Brain pericyte (primary cell): ENCODE measurements at places on chromosomes 3 and 15.

DNA sequence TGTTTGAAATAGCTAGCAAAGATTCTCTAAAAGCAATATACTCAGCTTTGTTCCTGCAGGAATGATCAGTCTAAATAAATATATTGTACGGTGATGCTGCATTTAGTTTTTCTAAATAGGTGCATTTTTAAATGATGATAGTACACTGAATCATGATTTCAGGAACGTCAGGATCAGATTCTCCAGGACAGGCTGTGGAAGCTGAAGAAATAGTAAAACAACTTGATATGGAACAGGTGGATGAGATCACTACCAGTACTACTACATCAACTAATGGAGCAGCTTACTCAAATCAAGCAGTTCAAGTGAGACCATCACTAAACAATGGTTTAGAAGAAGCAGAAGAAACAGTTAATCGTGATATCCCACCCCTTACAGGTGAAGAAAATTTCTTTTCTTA, 46.3 kb upstream of the EIF3J start:
- no peak for DNase-seq

DNA sequence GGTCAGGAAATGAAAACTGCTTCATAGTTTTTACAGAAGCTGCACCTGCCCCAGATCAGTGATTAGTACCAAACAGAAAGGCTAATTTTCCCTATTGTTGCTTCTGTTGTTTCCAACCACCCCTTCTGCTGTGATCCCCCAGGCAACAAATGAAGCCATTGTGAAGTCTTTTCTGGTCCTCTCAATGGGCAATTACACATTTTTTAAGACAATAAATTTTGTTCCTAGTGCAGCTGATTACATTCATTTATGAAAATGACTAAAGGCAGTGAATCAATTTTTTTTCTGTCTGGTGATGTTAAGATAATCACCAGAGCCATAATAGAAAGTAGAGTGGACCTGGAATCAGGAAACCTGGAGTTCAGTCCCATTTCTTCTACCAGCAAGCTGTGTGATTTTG, 32.7 kb downstream of the GLDN start:
- no peak for DNase-seq

GRCh38 chr3:62667714-62668113, 207.5 kb downstream of the CADPS start:
- no peak for DNase-seq

DNA sequence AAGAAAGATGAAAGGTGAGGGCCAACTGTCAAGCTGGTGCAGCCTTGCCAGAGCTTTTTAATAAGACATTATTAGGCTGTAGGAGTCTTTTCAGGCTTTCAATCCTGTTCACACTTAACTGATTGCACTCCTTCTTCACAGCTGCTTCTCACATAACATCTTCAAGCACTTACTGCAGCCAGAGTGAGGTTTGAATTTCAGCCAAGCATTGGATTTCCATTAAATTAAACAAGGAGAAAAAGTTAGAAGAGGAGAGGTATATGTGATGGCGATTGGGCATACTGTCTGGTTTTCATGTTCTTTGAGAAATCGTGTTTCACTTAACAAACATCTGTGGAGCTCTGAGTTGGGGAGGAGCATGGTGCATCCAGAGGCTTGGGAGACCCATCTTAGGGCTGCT, 392.8 kb upstream of the LRRC3B start:
- DNase-seq = no peak

DNA sequence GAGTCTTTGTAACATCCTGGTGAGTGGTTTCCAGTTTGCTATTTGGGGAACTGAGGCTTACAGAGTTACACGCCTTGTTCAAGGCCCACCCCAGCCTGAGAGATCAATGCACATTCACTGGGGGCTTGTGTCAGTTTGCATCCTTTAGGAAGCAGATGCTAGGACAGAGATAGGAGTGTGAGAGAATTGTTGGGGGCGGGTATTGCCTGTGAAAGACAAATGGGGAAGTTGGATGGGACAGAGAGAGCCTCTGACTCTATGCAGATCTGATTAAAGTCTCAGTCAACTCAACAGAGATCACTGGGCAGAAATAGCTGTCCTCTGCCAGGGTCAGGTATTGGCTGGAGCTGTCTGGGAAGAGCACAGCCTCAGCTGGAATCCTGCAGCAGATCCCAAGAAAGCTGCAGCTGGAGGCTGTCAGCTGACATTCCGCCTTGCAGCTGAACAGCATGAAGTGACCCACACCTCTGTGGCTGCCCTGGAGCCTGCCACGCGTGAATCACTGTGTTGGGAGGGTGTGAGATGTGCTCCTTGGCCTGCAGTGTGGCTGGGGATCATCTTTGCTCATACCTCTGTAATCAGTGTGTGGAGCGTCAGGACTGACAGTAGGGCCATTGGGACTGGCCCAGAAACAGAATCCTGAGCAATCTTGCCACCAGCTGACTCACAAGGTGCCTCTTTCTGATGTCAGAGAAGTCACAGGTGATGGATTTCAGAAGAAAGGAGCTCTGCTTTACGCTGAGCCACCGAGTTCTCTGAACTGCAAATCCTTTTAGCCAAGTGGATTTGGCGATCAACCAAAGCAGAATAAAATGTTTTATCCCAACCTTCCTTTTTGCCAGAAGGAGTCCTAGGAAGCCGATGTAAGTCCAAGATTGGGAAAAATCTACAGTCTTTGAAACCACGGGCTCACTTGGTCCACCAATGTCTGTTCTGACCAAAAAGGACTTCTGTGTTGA, 284.1 kb upstream of the LRRFIP2 start:
- no peak for DNase-seq

GRCh38 chr3:132721479-132722164, 587 bp downstream of the NPHP3 start:
- peak; percentile 29 for DNase-seq

DNA sequence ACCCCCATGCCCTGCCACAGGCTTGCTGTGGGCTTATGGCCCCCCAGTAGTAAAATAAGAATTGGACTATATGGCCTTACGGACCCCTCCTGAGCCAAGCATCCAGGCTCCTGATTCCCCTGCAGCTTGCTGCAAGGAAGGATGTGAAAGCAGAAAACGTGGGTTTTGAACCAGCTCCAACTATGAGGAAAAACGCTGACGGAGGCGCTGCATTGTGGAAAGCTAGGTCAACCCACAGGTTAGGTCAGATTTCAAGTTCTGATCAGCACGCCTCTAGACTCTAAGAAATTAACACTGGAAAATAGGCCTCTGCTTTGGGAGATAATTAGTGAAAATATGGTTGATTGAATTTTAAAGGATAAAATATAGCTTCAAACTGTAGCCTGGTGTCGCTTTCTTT, 195.4 kb upstream of the HES1 start:
- no peak for DNase-seq

GRCh38 chr3:174505266-174505665, 353.9 kb upstream of the NAALADL2 start:
- no peak for DNase-seq

DNA sequence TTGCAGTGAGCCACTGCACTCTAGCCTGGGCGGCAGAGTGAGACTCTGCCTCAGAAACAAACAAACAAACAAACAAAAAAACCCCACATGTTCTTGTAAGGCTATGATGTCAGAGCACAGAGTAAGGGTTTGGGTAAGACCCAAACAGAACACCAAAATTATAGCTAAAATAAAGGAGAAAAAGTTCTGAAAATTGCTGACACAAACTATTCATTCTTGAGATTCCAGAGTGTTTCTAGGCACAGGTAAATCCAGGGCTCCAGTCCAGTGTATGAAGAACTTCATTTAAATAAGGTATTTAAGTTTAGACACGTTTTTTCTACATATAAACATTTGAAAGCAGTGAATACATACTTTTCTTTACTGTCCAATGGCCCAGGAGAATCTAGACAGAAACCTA, 3.9 kb downstream of the CDC25A start:
- DNase-seq = no peak

DNA sequence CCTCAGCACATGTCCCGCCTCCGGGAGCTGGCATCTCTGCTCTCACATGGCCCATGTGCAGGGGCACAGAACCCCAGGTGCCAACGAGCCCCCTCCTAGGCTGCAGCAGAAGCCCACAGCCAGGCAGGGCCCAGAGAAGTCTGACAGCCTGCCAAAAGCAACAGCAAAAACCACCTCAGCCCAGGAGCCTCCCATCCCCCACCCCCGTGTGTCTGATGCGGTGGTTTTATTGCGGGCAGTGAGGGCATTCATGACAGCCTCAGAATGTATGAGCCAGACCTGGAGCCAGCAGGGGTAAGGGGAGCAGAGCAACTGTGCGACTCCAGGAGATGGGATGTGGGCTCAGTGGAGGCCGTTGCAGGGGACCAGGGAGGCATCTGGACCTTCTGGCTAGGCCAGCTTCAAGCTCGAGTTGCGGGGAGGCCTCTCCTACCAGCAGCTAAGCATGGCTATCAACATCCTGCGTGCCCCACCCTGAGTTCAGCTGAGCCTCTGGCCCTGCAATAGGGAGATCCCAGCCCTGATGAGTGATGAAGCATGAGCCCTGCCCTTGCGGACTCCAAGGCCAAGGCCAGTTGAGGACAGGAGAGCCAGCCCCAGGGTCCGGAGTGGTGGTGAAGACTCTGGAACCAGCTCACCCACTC, 52.5 kb downstream of the CYP11A1 start:
- no peak for DNase-seq

DNA sequence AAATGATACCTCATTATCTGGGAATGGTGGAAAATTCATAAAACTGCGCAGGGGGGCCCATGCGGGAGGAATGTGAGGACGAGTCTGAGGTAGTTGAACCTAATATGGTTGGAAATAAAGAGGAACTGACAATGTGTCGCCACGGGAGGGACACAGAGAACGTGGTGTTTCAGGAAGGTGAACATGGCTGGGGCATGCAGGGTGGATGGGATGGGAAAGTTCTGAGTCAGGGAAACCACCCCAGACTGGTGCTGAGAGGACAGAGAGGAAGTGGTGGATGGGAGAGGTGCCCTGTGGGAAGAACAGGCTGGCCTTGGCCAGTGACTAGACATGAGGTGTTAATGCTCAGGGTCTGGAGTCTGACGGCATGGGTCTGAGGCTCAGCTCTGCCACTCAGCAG, 137.1 kb upstream of the WNT5A start:
- DNase-seq = no peak

- no peak for DNase-seq
Measured at GRCh38 chr3:32423534-32423933, 31.9 kb downstream of the CMTM7 start.

- DNase-seq = no peak
Measured at GRCh38 chr3:115855911-115856310, 232.6 kb downstream of the GAP43 start.

DNA sequence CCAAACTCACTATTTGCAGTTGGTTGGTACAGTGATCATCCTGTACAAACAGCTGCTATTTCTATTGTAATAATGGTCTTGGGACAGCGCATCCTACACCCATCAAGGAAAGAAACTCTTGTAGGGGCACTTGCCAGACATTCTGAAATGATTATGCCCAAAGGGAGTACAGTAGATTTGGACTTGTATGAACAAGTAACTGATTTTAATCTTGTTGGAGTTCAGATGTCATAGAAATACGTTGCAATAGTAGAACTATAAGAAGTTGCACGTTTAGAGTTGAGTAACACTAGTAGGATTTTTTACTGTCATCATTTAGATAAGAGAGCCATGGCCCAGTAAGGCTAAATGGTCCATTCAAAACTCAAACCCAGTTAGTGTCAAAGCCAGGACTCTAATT, 192.8 kb downstream of the SATB1 start:
- DNase-seq = no peak

GRCh38 chr15:38867556-38867955, 302.9 kb upstream of the RASGRP1 start:
- DNase-seq = no peak

DNA sequence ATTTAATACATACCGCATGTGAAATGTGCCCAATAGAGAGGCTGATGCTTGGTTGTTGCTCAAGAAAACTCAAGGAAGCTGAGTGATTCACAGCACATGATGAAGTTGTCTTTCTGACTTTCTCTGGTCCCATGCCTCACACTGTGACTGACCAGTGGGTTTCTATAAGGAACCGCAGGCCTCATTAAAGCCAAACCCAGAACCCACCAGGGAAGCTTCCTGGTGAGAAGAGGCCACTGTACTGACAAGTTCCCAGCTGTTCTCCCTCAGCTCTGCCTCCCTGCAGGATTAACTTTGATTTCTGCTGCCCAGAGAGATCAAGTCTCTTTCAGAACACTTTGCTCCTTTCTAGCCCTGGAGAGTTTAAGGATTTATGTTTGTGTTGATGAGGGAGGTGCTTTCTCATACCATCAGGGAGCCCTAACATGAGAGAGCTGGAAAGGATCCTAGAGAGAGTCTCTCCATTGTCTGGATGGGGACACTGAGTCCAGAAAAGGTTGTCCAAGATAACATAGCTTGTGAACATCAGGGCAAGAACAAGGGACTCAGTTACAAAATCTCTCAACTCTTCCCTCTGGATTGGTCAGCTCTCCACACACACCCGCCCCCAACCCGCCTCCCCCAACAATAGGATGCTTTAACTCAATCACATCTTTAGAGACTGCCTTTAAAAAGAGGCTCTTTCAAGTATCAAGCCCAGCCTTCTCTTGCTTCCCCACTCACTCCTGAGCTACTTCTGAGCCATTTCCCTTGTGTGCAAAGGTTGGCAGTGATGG, 303.2 kb upstream of the TLE3 start:
- DNase-seq = no peak

DNA sequence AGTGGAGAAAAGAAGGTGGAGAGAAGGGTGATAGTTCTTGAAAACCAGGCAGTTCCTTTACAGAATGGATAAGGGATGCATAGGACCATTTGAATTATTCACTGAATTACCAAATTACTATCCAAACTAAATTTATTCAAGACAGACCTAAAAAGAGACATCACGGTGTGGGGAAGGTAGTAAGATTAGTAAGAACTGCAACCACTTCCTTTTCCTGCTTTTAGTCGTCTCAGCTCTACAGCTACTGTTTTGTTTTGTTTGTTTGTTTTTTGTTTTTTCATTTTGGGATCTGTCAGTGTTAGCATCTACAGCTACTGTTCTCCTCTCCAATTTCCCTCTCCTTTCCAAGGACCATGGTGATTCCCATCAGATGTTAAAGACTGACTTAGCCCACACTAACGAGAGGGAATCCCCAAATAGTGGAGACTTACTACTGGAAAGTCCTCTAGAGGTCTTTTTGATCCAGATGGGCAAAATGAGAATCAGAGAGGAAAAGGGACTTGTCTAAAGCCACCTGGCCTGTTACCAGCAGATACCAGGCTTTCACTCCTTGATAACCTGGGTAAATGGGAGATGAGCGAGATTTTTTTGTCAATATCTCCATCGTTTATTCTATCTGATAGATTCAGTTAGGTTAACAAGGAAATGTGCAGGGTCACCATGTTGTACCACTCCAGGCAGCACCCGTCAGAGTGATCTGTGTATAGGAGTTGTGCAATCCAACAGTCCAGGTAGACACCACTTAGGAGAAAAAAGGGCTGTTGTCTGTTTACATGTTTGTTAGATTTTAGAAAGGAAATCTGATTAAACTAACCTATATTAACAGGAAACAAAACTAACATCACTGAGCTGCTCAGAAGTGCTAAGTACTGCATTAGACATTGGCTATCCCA, 6.0 kb downstream of the HCLS1 start:
- DNase-seq = no peak

- no peak for DNase-seq
Measured at GRCh38 chr3:188259191-188259590, 105.2 kb downstream of the LPP start.

DNA sequence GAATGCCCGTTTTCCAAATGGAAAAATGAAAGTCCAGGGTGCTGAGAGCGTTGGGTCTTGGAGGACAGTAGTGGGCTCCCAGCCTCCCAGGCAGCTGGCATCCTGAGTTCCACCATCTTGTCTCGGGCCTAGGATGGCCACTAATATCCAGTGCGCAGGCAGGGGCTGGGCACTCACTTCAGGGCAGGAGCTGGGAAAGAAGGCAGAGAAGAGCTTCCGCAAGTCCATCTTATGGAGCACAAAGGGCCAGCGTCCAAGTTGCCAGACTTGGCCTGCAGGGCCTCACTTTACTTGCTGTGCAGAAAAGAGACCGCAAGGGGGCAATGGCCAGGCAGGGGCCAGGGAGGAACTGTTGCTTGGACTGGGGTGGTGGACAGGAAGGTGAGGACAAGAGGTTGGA, 46.1 kb downstream of the IQSEC1 start:
- DNase-seq = no peak
